ENCODE measurements at places on chromosomes 11 and 22.

DNA sequence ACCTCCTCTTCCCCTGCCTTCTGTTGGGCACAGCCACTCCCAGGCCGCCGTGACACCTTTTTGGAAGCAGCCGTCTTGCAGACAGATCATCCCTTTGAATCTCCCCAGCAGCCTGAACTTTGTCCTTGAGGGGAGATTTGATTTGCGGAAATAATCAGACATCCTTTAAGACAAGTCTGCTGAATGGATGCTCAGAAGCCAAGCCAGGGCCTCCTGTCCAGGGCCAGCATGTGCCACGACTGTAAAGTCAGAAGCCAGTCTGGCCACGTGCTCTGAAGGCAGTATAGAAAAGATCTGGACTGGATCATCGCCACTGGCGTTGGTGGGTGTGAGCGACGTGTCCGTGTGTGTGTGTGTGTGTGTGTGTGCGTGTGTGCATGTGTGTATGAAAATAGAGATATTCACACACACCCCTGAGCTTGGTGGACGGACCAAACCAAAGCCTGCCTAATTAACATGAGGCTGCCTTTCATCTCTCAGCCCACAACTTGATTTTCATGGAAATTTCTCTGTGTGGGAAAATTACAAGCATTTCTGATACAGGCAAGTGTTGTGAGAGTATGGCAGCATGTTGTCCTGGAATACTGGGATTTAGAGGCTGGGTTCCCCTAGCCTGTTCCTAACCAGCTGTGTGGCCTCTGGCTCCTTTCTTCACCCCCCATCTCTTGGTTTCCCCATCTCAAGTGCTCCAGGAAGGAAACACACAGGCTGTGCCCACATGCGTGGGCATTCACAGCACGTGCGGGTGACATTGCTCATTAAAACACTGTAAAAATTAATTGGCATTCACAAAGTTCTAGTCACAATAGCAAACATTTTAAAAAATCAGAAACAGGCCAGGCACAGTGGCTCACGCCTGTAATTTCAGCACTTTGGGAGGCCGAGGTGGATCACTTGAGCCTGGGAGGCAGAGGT lies 61.8 kb upstream of the WNT7B start:
- no peak for DNase-seq

GRCh38 chr11:102345904-102346303 lies 1.1 kb upstream of the BIRC2 start:
- DNase-seq: no peak

- DNase-seq: no peak
These were observed 43.5 kb downstream of the PPFIA1 start for GRCh38 chr11:70313945-70314344.

- no peak for DNase-seq
These were observed 36.0 kb downstream of the BRD1 start for GRCh38 chr22:49791682-49792081.

DNA sequence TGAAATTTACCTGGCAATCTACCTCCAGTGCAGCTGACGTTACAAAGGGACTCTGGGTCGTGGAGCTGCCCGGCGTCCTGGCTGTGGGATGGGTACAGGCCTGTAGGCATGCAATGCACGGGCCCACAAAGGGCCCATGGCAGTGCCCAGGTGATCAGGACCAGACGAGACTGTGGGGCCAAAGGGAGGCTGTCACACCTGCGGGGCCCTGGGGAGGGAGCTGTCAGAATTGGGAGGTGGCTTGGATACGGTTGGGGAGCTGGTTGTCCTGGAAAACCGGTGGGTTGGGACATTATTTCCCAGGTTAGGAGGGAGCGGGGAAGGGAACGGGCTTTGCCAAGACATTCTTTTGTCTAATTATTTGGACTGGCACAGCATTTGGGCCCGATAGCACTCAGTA lies 958.5 kb downstream of the BRD1 start:
- DNase-seq: no peak

GRCh38 chr11:36002196-36002595 lies 58.3 kb downstream of the LDLRAD3 start:
- DNase-seq: no peak

DNA sequence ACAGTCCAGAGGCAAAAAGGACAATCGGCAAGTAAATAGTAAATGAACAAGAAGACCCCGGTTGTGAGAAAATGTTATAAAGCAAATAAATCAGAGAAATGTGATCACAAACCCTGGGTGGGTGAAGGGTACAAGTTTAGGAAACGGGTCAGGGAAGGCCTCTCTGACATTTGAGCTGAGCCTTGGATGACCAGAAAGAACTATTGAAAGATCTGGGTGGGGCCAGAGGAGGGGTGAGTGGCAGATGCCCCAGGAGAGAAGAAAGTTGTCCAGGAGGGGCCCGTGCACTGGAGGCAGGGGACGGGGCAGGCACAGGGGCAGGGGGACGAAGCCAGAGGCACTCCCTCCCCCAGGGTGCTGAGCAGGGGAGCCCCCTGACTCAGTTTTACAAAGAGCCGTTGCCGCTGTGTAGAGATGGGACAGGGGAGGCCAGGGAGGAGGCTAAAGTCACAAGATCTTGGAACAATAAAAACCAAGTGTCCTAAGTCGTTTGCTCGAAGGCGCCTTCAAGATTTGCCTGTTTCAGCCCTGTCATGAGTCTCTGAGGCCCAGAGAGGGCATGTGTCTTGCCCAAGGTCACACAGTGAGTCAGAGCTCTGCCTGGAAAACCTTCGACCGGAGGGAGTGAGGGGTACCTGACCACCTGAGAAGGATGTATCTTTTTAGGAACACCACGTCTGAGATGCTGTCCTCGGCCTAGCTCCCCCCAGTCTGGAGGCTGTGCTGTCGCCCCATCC lies 10.8 kb upstream of the PDGFB start:
- DNase-seq: no peak

DNA sequence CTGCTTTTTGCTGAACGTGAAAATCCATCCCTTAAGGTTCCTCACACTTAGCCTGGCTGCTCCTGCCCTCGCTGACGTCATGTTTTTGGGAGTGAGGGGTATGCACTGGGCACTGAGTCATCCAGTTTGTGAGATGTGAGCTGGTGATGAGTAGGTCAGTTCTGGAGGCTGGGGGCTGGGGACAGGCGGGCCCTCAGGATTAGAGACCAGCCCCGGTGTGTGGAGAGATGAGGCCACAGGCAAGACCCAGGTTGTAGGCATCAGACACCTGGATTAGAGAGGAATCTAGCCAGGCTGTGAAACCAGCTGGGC lies 9.2 kb downstream of the KCNC1 start:
- DNase-seq: no peak

DNA sequence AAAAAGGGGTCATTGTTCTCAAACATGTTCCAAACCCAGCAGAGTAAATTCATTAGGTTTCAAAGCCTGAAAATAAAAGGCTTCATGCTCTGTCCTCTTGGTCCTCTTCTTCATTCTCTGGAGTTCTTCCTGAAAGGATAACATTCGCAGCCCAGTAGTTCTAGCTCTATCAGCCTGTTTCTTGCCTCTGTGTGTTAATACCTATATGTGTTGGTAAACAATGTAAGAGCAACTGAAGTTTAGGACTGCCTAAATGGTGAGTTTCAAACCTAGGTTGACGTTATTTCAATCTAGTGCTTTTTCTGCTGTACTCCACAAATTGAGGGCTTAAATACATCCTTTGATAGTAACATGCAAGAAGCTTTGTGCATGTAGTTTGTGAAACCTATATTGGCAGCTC lies 9.4 kb downstream of the AASDHPPT start:
- no peak for DNase-seq

DNA sequence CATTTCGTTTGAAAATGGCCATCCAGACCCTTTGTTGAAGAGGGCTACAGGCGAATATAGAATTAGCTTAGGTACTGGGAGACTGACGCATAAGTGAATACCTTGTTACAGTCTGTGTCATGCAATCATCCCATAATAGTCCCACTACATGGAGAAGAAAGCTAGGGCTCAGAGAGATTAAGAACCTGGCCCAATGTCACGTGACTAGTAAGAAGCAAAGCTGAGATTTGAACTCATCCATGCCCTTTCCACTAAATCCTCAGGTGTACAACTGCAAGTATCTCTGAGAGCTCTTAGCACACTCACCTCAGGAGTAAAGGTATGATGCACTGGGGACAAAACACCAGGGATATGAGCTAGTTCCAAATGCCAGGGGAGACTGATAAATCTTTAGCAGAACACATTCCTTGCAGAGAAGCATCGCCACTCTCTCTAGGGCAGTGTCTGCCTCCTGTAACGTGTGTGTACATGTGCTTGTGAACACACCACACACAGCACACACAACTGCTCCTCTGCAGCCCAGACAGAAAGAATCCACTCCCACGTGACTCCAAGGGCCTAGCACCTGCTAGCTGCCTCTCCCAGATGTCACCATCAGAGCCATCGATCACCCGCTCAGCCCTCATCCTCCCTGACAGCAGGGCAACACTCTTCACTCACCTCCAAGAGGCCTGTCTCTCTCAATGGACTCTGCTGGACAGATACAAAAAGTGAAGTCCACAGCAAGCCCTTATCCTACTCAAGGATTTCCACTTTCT lies 402.8 kb downstream of the NXPE2 start:
- no peak for DNase-seq

GRCh38 chr11:9516113-9516512 lies 55.3 kb downstream of the ZNF143 start:
- no peak for DNase-seq

DNA sequence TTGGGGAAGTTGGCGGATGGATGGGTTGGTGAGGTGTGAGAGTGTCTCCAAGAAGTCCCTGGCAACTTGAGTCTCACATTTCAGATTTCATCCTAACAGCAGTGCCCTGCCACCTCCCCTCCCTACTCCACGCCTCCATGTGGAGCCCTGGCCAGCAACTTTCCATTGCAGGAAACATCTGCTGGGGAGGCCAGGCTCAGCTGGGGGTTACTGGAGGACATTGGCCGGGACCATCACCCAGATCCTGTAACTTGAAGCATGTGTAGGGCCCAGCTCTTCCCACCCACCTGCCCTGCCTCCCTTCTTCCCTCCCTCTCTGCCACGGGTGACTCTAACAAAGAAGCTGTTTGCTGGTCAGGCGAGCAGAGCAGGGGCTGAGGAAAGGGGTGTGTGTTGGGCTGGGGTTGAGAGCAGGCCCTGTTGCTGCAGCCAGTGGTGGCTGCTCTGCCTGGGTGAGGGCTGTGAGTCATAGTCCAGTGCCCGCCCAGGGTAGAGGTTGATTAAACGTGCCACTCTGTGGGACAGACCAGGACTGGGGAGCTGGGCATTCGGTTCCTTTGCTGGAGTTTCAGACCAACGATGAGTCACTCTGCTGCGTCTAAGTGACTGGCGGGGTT lies 64.0 kb downstream of the SCN3B start:
- no peak for DNase-seq

DNA sequence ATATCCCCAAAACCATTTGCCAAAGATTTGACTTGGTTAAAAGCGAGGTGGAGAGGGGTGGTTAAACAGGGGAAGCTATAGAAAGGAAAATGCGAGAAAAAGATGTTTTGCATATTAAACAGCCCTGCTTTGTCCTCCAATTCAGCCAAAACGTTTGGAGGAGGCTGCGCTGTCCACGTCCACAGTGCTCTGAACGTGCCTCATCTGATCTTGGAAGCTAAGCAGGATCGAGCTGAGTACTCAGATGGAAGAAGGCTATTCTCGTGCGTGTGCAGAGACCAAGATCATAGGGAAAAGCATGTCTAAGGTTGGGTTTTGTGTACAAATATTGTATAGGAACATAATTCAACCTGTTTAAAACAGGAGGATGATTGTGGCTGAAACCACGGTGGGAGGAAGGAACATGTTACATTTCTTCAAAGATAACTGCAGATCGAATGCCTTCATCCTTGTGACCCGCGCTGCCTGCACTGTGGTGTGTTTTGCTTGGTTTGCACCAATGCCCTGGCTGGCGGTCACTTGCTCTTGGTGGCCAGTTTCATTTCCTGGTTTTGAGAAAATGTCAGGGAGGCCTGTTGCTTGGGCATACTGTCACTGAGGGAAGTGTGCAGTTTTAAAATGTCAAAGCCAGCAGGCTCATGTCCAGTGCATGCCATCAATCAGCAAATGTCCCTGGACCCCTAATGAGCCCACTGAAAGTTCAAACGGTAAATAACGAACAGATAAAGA lies 40.4 kb downstream of the FLI1 start:
- no peak for DNase-seq

- DNase-seq: no peak
These were observed 421.0 kb downstream of the DYNC2H1 start for GRCh38 chr11:103530257-103530656.

GRCh38 chr22:41825376-41825775 lies 7.5 kb upstream of the SREBF2 start:
- no peak for DNase-seq

DNA sequence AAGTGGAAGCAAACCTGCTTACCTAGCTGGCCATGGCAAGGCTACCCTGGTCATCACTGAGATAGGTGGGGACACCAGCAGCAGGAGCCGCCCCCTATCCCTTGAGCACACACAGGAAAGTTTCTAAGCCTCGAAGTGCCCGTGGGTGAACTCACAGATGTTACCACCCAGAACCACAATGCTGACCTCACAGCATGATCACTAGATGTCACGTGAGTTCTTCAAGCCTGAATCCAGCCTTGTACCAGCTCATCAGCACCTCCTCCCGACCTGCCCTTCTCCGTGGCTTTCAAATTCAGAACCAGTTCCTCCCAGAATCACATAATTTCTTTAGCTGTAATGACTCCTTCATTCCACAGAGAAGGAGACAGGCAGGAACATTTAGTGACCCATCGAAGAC lies 24.7 kb upstream of the TIMP3 start:
- DNase-seq: no peak

GRCh38 chr22:46036558-46037408 lies 59.8 kb upstream of the WNT7B start:
- no peak for DNase-seq

DNA sequence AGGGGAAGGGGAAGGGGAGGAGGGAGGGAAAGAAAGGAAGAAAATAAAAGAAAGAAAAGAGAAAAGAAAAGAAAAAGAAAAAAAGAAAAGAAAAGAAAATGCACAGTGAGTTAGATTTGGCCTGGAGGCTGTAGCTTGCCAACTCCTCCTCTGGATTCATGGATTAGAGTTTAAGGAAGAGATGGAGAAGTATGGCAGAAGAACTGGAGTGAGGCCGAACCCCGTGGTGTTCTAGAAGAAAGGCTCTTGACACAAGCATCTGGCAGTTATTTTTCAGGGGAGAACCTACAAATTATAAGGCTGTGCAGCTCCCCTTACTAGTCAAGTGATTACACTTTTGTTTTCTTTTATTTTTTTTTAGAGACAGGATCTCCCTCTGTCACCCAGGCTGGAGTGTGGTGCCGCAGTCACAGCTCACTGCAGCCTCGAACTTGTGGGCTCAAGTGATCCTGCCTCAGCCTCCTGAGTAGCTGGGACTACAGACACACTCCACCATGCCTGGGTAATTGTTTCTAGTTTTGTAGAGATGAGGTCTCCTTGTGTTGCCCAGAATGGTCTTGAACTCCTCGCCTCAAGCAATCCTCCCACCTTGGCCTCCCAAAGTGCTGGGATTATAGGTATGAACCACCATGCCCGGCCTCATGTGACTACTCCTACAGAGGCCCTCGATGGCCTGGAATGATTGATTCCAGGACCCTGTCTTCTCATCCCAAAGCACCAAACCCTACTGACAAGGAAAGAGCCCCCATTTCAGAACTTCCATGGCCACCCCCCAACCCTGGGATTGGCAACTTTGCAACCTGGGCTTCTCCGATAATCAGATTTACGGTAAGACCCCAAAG lies 19.5 kb downstream of the ZNF74 start:
- no peak for DNase-seq

- no peak for DNase-seq
These were observed 762 bp downstream of the CRELD2 start for GRCh38 chr22:49918911-49919881.
